ENCODE measurements at places on chromosomes 2 and 18.

DNA sequence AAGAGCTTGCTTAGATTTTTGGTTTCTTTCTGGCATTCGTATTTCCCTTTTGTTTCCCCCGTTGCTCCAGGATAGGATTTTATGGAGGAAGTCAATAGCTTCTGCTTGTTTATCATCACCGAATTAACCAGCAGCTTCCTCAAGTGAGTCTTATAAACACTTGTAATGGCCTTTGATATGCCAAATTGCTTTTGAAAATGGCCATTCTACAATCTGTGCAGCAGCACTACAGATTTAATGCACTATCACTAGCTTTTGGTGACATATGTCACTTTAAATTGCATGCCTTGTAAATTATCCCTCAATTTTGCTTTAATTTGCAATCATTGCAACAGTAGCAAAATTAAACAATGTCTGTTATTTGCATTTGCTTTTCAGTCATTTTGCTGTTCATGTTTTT, 774.7 kb downstream of the METTL4 start:
- DNase-seq, result no peak

GRCh38 chr18:44548291-44549221, 132.1 kb upstream of the SETBP1 start:
- peak; percentile 62 for DNase-seq

GRCh38 chr2:134083548-134083947, 170.3 kb upstream of the MGAT5 start:
- no peak for DNase-seq

- peak; percentile 53 for DNase-seq
These were observed 79.8 kb downstream of the CCDC150 start for GRCh38 chr2:196719110-196719872.

DNA sequence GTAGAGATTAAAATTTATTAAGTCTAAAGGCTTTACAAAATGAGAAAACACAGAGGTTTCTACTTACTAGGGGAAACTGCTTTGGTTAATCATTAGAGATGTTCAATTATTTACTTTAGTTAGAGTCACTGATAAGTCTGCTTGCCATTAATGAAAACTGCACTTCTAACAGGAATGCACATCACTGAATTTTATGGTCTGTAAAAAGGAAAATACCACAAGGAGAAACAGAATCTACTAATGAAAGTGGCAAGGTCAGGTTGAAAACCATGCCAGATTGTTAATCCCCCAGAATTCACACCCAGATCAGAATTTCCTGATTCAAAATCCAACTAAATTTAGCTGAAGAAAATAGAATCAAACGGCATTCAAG, 90.5 kb upstream of the GRB14 start:
- DNase-seq, result no peak

GRCh38 chr2:71505086-71505769, 51.9 kb downstream of the DYSF start:
- no peak for DNase-seq

DNA sequence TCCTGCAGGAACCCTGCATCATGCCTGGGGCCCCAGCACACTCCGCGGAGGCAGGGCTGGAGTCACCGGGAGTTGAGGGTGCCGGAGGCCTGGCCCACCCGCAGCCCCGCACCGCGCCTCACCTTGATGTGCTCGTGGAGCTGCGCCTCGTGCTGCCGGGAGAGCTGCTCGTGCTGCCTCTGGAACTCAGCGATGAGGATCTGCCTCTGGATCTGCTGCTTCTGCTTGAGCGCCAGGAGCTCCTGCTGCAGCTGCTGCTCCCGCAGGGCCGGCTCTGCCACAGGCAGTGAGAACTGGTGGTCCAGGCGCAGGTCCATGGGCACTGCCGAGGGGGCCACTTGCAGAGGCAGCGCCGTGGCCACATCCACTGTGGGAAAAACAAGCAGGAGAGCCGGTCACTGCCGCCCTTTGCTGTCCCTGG, 211.1 kb downstream of the HDAC4 start:
- DNase-seq, result no peak

DNA sequence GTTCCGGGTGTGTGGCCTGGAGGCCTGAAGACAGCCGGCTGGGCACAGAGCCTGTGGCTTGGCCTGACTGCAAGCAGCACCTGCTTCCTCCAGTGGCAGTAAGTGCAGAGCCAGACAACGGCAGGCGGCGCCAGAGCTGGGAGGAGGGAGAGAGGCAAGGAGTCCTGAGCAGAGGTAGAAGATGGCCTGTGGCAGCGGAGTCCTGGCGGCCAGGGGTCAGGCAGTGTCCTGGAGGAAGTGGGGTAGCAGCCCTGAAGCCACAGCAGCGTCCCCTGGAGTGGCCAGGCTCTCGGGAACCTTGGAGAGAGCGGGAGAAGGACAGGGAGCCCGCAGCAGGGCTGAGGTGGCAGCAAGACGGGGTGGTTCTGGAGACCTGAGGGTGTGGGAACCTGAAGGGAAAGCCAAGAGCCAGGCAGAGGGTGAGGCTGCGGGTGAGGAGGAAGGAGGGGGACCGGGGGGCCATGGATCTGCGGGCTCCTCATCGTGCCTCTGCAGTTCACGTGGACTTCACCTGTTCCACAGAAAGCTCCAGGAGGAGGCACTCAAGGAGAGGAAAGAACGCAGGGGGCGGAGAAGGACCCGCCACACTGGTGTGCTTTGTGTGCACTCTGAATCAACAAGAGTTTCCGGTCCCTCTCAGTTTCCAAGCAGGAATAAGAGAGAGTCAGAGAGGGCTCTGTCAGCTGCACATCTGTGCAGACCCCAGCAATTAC, 85.9 kb downstream of the USP40 start:
- DNase-seq, result no peak

- no peak for DNase-seq
These were observed 74.3 kb downstream of the XRCC5 start for GRCh38 chr2:216183462-216183861.

- no peak for DNase-seq
These were observed 46.9 kb upstream of the CD28 start for GRCh38 chr2:203659331-203660049.

DNA sequence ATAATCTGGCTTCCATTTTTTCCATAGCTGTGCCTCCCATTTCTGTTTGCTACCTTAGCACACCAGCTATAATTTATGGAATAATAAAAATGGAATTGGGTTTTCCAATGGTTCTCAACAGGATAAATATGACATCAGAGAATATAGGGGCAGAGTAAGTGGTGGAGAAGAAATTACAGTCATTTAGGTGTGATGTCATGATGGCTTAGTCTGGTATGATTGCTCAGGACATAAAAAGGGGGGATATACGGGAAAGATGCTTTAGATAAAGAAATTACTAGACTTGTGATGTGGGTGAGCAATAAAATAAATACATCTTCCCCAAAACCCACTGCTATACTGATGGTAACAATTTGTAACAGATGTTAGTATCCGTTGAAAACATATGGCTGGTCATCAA, 21.6 kb upstream of the KIF5C start:
- DNase-seq, result no peak

DNA sequence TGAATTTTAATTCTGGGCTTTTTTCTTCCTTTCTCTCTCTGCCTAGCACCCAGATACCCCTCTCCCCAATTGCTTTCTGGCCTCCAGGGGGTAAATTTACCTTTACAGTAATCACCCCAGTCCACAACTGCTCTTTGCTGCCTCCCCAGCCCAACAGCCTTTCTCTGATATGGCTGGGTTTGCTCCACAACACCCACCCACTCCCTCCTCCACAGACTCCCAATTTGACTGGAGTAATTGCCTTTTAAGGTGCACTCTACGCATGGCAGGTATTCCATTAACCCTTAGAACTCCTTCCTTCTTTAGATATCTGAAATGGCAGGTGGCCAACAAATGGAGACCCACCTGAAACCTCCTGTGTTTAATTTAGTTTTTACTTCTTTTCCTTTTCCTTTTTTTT, 3.6 kb downstream of the CELF4 start:
- no peak for DNase-seq

All from GM04503 (cell line).